Cerebellar nuclear complex (tissue), 1 donor: ENCODE measurements at places on chromosomes 4 and X.

- no peak for DNase-seq
Observed at GRCh38 chrX:50458483-50458882, 12.1 kb downstream of the DGKK start.

- no peak for DNase-seq
Observed at GRCh38 chr4:8857766-8858700, 13.6 kb downstream of the HMX1 start.

DNA sequence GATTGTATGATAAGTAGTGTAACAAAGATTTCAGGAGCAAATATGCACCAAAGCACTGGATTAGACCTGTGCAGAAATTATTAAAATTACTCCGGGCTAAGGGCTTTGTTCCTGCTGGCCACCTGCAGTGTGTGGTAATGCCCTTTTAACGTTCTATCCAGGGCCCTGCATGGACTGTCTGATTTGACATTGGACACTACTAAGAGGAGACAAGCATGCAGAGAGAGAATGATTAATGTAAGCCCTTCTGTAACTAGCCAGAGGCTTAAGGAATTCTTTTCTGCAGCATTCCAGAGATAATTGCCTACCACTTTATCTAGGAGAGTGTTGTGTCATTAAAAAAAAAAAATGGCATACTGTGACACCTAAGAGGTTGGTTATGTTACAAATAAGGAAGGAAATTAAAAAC, 117.0 kb downstream of the PCDH7 start:
- no peak for DNase-seq

DNA sequence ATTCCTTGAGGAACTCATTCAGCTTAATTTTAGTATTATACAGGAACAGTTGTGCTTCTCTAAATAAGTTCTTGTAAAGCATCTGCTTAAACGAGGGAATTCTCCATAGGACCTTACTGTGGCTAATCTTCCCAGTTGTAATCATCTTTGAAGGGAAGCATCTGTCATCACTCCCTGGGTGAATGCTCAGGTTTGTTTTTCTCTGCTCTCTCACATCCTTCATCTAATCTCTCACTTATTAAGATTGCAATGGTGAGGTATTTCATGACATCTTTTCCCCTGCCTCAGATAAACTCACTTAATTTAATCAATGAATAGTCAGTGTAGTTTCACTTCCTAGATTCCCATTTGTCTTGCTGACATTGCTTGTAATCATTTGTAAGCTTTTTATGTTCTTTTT, 121.8 kb upstream of the ADAMTS3 start:
- no peak for DNase-seq

DNA sequence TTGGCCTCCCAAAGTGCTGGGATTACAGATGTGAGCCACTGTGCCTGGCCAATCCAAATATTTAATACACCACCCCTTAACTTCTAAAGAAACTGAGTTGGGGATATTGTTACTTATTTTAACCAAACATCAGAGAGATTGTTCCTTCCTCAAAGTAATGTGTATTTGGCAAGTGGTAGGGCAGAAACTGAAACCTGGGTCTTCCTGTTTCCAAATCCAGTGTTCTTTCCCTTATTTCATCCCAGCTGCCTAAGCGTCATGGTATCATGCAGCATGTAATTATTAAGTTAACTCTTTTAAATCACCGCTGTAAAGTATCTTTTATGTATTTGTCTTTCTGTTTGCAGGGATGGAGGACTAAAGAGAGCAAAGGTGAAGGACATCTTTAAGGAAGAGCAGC, 68.4 kb downstream of the GPAT3 start:
- DNase-seq = no peak

DNA sequence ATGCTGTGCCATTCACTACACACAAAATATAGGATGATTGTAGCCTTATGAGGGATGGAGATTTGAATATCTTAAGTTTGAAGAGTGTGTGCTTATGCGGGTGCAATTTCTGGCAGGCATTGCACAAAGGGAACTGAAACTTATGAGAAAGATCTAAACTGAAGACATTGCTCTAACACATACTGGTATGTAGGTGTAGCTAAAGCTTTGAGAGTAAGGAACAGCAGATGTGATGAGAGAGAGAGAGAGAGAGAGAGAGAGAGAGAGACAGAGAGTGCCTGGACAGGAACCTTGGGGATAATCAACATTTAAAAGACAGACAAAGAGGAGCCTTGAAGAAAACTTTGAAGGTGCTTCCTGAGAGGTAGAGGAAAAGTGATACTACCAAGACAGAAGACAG, 379.7 kb downstream of the SPRY1 start:
- no peak for DNase-seq
